A172 (cell line): ENCODE measurements at places on chromosomes 6 and 20. TPM values are rescaled to one million over a fixed set of nuclear protein-coding genes. Genes with fewer than 3 reads are reported as not detected.

Gene BMP6
- 0.07 and 0.22 TPM in 2 replicates for total RNA-seq

Gene KIF25
- not detected in 2 replicates for total RNA-seq

DNA sequence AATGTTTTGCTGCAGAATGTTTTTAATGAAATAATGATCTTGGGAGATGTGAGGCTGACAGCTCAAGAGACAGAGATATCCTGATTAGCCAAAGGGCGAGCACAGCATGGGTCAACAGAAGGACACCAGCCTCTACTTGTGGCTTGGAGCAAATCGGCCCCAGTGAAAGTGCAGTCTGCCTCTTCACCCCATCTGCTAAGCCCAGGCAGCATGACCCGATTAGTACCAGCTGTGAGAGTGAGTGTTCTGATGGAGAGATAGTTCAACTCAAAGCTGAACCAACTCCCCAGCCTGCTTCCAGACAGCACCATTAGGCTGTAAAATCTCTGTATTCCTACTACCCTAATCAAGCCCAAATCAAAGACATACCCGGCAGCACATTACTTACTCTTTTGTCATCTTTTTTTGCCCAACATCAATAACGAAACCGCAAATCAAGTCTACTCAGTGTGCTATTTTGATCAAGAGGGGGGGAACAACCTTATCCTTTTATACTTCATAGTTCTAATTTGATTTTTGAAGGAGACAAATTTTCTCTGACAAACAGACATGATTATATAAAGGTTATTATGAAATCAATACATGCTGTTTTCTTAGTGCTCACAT lies 514.1 kb upstream of the NRSN1 start:
- DNase-seq = no peak

- DNase-seq = no peak
Measured at GRCh38 chr6:89045011-89045387, 35.6 kb upstream of the PNRC1 start.

GRCh38 chr6:123117145-123117908 lies 121.3 kb downstream of the CLVS2 start:
- DNase-seq = no peak

DNA sequence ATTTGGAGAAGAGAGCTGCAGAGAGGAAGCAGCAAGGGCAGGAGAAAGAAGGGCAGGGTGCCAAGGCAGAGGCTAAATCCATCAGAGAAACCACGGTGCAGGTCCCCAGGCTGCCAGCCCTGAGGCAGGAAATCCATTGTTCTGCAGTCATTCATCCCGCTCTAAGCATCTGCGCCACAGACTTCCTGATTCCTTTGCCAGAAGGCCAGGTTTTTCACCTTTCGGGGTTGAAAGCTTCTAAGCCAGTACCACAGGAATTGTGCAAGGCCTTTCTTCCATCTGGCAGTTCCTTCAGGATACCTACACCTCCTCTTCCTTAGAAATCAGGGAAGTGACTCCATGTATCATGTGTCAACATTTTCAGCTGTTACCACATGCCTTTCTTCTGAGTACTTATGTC lies 45.6 kb downstream of the ADGRF5 start:
- DNase-seq = peak; percentile 45

- no peak for DNase-seq
Measured at GRCh38 chr6:22028403-22029090, 268.3 kb downstream of the PRL start.

DNA sequence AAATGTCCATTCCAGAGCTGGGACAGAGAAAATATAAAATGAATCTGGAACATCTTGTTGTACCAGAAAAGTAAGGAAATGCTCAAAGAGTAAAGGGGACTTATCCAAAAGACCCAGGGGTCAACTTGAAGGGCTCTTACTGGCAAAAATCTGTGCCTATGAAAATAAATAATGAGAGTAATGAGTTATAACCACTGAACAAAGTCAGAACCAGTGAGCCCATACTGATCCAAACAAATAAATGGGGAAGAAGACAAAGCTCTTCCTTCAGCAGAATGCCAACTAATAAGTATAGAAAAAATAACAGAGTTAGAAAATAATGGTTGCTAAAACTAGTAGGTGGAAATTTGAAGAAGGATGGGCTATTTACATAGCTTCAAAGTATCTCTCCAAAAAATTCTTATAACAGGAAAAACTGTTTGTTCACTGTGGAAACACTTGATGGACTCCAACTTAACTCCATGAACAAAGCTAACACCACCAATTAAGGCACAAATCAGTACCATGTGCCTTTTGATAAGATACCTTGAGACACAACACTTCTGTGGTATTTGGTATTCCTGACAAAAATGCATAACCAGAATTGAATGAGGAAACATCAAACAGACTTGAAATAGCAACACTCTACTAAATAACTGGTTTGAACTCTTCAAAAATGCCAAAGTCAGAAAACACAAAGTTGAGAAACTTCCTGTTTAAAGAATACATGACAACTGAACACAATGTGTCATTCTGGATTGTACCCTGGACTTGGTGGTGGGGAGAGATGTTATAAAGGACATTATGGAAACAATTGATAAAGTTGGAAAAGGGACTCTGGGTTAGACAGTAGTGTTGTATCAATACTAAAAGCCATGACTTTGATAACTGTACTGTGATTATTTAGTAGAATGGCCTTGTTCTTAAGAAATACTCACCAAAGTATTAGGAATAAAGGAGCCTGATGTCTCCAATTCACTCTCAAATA lies 197.5 kb downstream of the ISM1 start:
- no peak for DNase-seq

DNA sequence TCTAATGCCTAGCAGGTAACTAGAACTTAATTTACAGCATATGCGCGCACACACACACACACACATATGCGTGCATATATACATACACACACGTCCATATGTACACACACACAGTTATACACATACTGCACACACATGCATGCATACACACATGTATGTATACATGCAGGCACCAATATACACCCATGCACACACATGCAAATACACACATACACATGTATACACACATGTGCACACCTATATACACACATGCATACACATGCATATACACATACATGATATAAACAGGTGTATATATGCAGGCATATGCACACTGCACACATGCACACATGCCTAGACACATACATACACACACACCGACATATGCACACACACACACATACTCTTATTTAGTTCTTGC lies 1.9 kb downstream of the CCR6 start:
- no peak for DNase-seq

- DNase-seq = no peak
Measured at GRCh38 chr20:9514072-9514460, 324 bp upstream of the LAMP5 start.

GRCh38 chr20:4082406-4083097 lies 67.2 kb upstream of the RNF24 start:
- DNase-seq = peak; percentile 53

DNA sequence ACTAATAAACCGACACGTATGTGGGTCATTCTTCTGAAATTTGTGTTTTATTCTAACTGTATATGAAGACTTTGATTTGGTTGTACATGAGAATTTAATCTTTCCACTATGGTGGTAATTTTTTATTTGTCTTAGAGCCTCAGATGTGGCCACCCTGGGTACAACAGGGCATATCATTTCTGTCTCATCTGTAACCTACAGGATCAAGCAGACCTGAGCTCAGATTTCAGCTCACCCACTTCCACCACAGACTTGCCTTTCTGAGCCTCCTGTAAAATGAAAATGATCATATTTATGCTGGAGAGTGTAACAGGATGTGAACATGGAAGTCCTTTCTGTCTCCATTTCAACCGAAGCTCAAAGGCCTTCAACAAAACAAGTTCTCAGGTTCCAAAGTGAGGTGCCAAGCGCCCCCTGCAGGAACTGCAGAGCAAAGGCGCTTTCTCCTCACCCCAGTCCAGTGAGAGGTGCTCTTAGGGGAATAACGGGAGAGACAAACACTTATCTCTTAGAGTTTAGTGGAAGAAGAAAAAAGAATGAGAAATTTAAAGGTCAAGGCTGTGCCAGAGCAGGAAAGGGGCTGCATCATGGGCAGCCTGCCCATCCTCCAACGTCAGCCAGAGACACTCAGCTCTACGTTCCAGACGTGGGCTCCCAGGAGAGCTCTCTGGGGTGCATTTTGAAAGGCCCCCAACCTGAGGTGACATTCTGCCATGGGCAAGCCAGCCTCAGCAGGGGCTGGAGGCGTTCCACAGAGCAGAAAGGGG lies 23.0 kb upstream of the CD24 start:
- peak; percentile 52 for DNase-seq

GRCh38 chr6:138201836-138202235 lies 16.5 kb downstream of the PBOV1 start:
- no peak for DNase-seq

GRCh38 chr20:62367136-62367632 lies at the start of gene LAMA5:
LAMA5 (minus strand) TSS chr20:62367312; CDS start chr20:62367245, 67 bp downstream.
- DNase-seq = no peak

DNA sequence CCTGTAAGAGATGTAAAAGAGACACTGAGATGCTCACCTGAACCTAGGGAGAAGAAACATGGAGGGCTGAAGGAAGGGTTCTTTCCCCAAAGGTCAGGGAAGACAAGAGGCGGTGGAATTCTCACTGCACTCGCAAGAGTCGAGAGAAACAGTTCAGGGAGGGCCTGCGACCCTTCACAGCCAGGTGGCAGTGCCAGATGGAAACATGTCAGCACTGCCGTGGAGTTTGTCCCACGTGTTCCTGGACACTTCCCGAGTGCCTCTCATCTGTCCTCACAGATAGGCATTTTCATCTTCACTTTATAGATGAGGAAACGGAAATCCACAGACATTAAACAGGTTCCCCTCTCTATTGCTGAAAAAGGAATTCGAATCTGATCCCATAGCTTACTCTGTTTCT lies 70.4 kb upstream of the SYNJ2 start:
- no peak for DNase-seq

- no peak for DNase-seq
Measured at GRCh38 chr6:104700371-104701185, 159.1 kb downstream of the HACE1 start.

DNA sequence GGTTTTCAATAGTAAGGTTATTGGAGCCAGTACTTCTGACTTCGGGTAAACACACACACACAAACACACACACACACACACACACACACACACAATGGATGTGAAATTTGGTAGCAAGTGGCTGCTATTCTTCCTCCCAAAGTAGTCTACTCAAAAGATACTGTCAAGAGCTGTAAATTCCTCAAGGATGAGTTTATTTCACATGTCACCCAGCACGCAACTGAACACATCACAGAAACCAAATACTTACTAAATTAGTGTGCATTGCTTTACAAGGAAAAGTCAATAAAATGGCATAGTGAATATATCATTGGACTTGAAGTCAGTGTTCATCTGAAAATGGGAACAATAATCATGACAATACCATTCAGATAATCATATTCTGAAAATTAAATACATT lies 32.9 kb downstream of the MMUT start:
- no peak for DNase-seq

DNA sequence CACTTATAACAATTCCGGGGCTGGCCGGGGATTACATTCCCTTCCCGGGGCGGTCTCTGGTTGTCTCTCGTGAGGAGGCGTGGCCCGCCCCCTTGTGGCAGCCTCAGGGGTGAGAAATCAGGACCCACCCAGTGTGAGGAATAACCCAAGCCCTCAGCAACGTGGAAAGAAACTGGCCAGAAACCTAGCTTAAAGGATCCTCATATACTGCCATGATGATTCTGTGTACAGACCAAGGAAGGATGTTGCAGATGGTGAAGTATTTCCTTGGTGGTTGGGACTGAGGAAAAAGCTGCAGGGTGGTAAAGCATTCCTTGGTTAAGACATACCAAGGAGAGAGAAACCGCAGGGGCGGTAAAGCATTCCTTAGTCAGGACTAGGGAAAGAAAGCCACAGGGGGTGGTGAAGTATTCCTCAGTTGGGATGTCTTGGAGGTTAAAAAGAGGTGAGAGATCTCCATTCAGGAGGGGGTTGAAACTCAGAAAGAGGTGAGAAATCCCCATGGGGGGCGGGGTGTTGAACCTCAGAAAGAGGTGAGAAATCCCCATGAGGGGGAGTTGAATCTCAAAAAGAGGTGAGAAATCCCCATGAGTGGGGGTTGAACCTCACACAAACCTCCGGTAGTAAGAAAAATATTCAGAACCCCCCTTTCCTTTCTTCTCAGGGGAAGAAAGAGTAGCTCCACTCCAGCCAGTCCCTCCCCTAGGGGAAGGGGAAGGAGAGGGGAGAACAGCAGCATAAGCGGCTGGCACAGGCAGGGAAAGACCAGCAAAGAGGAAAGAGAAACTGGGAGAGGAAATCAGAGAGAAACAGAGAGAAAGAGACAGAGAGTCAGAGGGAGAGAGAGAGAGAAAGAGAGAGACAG lies 238.1 kb downstream of the RNGTT start:
- DNase-seq = peak; percentile 67

GRCh38 chr20:46703435-46703834 lies 6.0 kb upstream of the SLC2A10 start:
- DNase-seq = no peak

DNA sequence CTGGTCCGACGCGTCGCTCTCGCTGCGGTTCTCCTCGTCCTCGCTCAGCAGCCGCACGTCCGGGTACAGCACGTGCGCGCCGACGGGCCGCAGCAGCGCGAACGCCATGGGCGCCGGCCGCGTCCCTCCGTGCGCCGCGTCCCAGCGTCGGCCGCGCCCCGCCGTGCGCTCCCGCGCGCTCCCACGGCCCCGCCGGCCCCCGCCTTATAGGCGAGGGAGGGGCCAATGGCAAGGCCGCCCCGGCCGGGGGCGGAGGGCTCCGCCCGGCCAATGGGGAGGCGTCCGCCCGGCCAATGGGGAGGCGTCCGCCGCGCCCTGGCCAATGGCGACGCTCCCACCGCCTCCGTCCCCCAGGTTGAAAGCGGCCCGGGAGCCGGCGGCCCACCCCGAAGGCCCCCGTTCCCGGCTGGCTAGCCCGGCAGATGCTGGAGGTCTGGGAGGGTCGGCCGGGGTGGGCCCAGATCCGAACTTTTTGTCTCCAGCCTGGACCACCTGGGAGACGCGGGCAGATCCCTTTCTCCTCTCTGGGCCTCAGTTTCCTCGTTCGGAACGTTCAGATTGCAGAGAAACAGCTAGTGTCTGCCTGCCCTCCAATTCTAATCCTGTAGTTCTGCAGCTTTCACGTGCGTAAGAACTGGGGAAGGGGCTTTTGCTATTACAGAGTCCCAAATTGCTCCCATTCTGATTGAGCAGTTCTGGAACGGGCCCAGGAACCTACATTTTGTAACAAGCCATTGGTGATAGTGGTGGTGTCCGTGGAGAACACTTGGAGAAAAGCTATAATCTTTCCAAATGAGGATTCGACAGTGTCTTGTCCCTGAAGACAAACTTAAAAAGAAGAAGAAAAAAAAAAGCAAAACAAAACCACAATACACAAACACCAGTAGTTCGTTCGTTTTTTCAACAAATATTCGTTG lies at the start of gene TCF15:
Gene TCF15, minus strand, starts transcription at position 180 of the 917 bp plus-strand sequence. Its CDS starts 72 bp downstream, at position 108.
- DNase-seq = no peak

GRCh38 chr6:166470863-166471410 lies 88.2 kb upstream of the MPC1 start:
- DNase-seq = no peak

DNA sequence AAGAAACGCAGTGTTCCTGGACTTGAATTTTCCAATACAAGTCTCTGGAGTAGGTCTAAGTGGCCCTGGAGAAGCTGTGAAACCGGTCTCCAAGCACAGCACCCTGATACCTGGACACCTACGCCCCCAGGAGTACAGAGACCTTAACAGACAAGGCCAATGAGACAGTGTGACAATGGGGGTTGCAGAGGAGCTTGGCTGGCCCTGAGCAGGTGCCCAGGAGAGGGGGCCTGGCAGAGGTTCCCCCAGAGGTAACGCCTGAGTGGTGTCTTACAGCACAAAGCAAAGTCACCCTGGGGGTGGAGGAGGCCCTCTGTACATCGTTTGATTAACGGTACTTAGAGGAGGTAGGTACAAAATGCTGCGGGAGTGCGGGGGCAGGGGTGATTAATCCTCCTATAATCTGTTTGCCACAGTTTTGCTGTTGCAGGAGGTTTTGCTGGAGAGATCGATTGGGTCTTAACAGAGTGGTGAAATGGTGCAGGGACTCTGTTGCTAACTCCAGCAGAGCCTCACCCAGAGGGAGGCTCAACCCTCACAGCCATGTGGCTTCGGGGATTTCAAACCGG lies 37.3 kb upstream of the APCDD1L start:
- DNase-seq = no peak
